ENCODE measurements at places on chromosomes 7 and 10. TPM values are rescaled to one million over a fixed set of nuclear protein-coding genes. Genes with fewer than 3 reads are reported as not detected.

Gene MINDY4
- polyA plus RNA-seq: 17.7 TPM

Gene NKX2-3
- not detected for polyA plus RNA-seq

GRCh38 chr7:111027396-111027795, 63.5 kb upstream of the LRRN3 start:
- DNase-seq: no peak

GRCh38 chr10:64863836-64864235, 1342.6 kb downstream of the REEP3 start:
- DNase-seq: no peak

DNA sequence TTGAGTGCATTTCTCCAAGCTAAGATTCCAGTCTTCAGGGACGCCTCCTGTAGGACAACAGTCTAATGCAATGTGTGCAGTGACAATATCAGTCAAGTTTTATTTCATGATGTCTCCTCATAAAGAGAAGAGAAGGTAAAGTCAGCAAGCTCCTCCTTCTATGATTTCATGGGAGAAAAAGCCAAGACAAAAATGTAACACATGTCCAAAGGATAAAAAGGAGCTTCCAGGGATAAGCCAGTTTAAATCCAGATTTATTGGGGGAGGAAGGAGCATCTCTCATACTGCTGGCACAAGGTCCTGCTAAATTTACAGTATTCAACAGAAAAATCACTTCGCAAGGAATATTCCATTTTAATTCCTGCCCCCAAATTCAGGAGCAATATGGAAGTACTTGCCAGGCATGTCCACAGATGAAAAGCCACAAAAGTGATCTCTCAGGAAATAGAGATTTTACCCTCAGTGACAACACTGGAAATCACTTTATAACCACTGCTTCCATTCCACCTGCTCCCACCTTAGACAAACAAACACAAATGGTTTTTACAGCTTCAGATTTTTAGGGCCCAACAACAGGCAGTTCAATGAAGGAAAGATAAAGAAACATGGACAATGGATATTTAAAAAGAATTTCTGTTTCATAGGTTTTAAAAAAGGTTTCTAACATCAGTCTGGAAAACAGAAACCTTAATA, 677.5 kb upstream of the C7orf33 start:
- DNase-seq: no peak

GRCh38 chr7:46747869-46748576, 827.0 kb upstream of the IGFBP3 start:
- no peak for DNase-seq

GRCh38 chr10:5737352-5737751, 52.7 kb downstream of the TASOR2 start:
- DNase-seq: no peak

- DNase-seq: no peak
Measured at GRCh38 chr7:33702514-33703054, 202.8 kb upstream of the BMPER start.

Gene MEIG1
- polyA plus RNA-seq: 1.3 TPM

Gene TAX1BP1
- polyA plus RNA-seq: 102 TPM

GRCh38 chr10:5665373-5666007, 905 bp downstream of the ASB13 start:
- DNase-seq: no peak

- DNase-seq: no peak
Measured at GRCh38 chr10:45456233-45456632, 82.2 kb downstream of the ALOX5 start.

DNA sequence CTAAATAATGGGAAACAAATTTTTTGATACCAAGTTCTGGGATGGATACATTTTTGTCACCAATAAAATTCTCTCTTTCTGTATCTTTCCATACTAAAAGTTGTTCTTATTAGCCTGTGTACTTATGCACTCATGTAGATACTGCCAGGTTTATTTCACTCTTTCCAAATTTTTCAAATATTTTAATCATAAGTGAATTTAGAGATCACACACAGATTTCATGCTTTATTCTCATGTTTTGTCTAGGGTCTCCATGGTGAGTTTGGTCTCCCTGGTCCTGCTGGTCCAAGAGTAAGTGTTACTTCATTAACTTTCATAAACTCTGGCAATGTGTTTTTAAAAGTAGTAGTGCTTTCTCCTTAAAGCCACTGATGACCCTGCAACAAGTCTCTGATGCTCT, 20.3 kb downstream of the COL1A2 start:
- DNase-seq: no peak

Gene GHRHR
- 0.52 TPM for polyA plus RNA-seq

DNA sequence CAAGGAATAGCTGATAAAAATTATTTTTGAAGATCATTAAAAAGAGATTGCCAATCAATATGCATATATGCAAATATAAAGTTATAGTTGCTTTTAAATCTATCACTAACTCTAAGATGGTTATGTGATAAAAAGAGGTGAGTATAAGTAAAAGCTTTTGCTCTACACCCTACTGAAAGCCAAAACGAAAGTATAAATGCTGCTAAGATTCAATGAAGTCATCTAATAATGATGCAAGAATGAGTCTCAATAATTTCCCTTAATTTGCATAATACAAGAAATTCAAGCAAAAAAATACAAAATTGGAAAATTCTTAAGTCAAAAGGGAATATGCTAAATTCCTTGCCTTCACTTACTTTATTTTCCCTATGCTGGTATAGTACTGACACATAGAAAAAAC, 75.2 kb downstream of the WAPL start:
- no peak for DNase-seq

DNA sequence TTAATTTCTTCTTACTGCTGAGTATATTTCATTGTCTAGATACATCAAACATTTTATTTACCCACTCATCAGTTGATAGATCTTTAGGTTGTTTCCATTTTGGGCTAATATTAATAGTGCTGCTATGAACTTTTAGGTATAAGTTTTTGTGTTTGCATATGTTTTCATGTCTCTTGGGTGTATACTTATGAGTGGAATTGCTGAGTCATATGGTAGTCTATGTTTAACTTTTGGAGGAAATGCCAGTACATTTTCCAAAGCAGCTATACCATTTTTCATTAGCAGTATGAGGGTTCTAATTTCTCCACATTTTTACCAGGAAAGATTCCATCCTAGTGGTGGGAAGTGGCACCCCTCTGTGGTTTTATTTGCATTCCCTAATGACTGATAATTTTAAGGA, 101.1 kb downstream of the ANKRD30A start:
- DNase-seq: no peak

GRCh38 chr10:76581506-76582256, 1055.9 kb downstream of the KCNMA1 start:
- DNase-seq: peak; percentile 43

DNA sequence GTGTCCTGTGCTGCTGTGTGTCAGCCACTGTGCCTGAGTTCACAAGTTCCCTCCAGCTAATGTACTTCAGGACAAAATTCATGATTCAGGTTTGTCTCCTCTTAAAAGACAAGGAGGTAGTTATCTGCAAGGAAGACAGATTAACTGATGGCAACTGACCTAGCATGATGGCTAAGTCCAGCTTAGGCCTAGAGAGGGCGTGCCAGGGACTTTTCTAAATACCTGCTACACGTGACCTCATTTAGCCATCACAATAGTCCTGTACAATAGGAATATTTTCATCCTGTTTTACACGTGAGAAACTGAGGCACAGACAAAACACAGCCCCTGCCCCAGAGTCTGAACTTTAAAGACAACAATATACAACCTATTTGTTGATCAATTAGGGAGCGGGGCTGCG, 275.7 kb downstream of the XPNPEP1 start:
- no peak for DNase-seq

Gene FBXL15
- 4.5 TPM for polyA plus RNA-seq

Gene YKT6
- polyA plus RNA-seq: 69.9 TPM

GRCh38 chr10:127447197-127447596, 101.9 kb upstream of the NPS start:
- DNase-seq: no peak

Gene ANKRD61
- 3.1 TPM for polyA plus RNA-seq

Data from right lung (tissue), 10 donors.